ENCODE measurements at places on chromosomes 13 and 19.

DNA sequence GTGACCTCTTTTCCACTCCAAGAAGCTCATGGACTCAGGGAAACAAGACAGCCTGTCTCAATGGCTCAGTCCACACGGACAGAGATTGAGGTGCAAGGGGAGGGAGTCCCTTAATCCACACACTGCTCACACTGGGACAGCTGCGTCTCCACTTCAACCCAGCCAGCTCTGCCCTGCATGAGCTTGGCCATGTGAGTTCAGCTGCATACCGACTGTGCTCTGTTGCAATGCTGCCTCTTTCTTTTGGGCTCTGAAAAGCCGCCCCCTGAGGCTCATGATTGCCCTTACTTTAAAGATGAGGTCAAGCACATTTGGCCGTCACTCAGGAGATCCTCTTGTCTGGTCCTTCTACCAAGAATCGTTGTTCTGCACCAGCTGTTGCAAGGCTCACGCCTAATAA lies 64.8 kb upstream of the KCTD15 start:
- no peak for DNase-seq

GRCh38 chr13:49310251-49310650 lies 62.5 kb downstream of the CDADC1 start:
- DNase-seq = no peak

DNA sequence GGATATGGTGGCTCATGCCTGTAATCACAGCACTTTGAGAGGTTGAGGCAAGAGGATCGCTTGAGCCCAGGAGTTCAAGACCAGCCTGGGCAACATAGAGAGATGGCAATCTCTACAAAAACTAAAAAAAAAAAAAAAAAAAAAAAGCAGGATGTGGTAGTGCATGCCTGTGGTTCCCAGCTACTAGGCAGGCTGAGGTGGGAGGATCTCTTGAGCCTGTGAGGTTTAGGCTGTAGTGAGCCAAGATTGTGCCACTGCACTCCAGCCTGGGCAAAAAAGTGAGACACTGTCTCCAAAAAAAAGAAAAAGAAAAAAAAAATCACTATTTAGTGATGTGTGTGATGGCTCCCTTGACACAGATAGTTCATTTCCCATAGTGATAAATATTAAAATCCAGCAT lies 365.0 kb upstream of the NBEA start:
- DNase-seq = no peak

DNA sequence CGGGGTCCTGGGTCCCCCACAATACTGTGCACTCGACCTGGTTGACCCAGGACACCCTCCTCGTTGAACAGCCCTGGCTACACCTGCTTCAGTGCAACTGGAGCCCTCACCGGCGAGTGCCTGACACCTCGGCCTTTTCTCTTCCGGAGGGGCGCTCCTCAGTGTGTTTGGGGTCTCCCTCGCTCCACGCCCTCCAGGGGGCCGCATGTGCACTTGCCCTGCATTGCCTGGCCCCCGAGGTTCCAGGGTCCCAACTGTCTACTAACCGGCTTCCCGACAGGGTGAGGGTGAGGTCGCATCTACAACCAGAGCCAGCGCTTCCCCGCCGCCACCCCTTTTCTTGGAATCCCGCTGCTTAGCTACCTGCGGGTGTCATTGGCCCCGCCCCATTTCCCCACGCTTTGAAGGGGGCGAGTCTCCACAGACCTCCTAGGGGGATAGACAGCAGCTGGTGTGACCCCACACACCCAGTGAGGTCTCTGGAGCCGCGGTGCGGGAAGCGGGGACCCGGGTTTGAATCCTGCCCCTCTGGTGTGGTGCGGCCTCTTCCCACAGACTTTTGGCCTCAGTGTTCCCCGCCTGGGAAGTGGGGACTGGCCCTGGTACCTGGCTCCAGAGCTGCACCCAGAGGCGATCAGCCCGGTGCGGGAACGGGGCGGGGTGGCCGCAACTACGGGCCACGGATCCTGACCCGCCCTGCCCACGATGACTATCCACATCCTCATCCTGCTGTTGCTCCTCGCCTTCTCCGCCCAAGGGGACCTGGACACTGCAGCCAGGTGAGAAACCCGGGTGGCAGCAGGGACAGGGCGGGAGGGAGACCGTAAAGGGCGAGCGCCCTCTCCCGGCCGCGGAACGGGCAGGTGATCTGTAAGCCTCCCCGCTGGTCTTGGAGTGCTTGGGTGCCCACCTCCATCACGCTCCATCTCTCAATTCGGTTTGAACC lies at the start of gene ADM5:
TSS of gene ADM5 (plus strand) at position 462 of the 946 bp plus-strand sequence. CDS start at position 706, 244 bp downstream.
- peak; percentile 49 for DNase-seq

- DNase-seq = no peak
These were observed 426.2 kb downstream of the PCDH9 start for GRCh38 chr13:66803808-66804456.

DNA sequence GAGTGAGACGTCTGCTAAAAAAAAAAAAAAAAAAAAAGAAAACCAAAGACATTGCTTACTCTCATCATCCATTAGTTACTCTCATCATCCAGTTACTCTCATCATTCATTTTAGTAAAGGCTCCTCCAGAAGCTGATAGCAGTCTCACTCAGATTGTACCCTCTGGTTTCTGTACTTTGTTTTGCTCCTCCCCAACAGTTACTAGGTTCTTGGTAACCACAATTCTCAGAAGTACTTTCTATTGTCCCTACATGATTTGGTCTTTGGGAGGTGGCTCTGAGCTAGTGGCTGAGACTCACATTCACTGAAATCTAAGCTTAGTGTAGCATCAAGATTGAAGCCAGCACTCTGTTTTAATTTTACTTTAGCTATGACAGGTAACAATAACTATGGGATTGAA lies 14.3 kb downstream of the ERICH4 start:
- no peak for DNase-seq

DNA sequence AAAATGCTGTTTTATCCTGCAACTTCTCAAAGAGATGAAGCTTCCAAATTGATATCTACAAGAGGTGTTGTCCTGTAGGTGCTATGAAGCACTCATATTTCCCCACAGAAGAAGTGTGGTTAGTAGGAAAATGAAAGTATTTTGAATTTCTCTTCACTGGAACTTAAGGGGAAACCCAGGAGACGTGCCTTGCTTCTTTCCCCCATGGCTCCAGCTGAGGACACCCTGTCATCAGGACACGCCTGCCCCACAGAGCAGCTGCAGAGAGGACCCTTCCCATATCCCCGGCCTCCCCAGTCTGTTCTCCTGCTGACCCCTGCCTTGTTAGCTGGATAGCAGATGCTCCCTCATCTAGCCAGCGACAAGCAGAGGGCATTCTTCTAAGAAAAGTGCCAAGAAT lies 371.3 kb downstream of the COG6 start:
- no peak for DNase-seq

DNA sequence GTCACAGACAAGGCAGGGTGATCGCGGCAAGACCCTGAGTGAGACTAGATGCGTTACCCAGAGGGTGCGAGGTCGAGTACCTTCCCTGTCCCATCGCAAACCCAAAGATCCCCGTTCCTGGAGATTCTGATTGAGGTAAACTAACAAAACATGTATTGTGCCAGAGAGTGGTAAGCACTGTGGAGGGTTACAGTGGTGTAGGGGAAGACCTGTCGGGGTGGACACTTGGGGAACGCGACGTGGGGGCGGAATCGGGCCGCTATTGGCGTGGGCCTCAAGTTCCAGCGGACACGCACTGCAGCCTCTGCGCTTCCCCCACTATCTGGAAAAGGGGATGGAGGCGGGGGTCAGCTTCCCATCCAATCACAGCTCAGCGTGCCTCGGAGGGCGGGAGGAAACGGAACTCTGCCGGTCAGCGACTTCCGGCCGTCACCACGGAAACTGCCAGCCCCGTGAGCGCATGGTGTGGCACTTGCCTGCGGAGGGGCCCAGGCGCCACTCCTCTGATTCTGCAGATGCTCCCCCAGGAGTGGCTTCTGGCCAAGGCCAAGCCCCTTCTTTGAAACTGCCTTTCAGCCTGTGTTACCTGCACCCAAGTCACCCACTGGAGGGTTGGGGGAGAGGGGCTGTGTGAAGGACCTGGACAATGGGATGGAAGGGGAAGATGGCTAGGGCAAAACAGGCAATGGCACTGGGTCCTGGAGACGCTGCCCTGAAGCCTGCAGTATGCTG lies 1.0 kb upstream of the UBE2M start:
- peak; percentile 93 for DNase-seq

DNA sequence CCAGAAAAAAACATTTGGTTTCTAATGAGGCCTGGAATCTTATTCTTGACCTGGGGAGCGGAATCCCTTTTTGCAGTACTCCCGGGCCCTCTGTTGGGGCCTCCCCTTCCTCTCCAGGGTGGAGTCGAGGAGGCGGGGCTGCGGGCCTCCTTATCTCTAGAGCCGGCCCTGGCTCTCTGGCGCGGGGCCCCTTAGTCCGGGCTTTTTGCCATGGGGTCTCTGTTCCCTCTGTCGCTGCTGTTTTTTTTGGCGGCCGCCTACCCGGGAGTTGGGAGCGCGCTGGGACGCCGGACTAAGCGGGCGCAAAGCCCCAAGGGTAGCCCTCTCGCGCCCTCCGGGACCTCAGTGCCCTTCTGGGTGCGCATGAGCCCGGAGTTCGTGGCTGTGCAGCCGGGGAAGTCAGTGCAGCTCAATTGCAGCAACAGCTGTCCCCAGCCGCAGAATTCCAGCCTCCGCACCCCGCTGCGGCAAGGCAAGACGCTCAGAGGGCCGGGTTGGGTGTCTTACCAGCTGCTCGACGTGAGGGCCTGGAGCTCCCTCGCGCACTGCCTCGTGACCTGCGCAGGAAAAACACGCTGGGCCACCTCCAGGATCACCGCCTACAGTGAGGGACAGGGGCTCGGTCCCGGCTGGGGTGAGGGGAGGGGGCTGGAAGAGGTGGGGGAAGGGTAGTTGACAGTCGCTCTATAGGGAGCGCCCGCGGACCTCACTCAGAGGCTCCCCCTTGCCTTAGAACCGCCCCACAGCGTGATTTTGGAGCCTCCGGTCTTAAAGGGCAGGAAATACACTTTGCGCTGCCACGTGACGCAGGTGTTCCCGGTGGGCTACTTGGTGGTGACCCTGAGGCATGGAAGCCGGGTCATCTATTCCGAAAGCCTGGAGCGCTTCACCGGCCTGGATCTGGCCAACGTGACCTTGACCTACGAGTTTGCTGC lies at the start of gene ICAM4:
TSS of gene ICAM4 (plus strand) at position 153 of the 935 bp plus-strand sequence. CDS start at position 211, 58 bp downstream.
- no peak for DNase-seq

DNA sequence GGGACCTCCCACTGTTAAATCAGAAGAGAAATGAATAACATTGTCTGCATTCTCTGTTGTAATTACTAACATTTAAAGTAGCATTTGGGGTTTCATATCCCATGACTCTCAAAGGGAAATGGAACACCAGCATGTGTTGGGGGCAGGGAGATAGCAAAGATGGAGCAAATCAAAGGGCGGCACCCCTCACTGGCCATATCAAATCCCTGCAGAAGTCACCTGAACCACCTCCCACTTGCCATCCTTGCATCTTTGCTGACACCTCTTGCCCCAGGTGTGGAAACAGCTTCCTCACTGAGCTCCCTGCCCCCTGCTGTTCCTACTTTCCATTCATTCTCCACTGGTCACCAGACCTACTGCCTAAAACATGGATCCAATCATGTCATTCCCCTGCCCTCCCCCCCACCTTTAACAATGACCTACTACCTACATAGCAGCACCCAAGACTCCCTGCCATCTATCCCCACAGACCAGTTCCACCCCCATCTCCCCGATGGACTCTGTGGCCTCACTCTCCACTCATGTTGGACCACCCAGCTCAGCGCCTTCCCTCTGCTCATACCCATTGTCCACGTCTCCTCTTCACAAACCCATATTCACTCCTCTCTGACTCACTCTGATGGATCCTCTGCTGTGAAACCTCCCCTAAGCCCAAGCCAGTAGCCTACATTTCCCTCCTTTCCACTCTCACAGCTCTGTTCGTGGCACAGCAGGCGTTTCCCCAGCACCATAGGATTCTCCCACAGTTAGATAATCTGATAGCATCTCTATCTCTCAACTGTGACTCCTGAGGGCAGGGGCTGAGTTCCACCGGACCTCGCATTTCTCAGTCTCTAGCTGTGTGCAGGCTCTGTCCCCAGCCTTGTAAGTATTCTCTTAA lies 55.9 kb downstream of the DLEU7 start:
- DNase-seq = no peak

- peak; percentile 75 for DNase-seq
These were observed 2.6 kb upstream of the CACNG7 start for GRCh38 chr19:53906211-53907192.

GRCh38 chr19:1653300-1653628 lies 849 bp upstream of the TCF3 start:
- no peak for DNase-seq

GRCh38 chr13:76214001-76214400 lies 577.9 kb downstream of the LMO7 start:
- DNase-seq = no peak

GRCh38 chr19:18815673-18816072 lies 16.1 kb upstream of the UPF1 start:
- no peak for DNase-seq

- DNase-seq = no peak
These were observed 232.5 kb upstream of the SERP2 start for GRCh38 chr13:44140888-44141724.

GRCh38 chr19:39681416-39681815 lies 22.9 kb upstream of the LGALS14 start:
- no peak for DNase-seq

GRCh38 chr19:10981252-10981895 lies 20.5 kb downstream of the SMARCA4 start:
- DNase-seq = no peak

DNA sequence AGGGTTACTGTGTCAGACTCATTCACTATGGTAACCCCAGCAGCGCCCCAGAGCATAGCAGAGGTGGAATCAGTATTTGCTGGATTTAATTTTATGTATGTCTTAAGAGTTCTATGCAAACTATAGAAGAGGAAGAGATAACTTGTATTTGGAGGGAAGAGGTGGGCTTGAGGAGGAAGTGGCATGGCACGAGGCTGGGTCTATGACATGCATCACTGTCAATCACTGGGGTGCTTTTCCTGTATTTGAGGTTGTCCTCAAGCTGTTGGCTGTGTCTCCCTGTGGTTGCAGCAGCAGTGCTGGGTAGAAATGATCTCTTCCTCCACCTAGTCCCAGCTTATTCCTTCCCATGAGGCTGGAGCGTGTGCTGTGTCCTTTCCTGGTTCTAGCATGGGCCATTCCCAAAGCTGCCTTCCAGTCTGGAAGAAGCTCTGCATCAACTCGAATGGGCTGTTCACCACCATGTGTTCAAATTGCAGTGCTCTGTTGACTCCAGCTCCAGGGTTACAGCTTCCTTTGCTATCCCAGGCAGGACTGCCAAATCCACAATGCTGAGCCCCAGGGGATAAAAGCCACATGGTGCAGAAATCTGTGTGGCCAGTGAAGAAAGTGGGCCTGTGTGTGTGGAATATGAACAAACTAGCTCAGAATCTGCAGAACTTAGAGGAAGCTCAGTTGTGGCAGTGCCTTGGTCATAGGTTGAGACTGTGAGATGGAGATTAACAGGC lies 73.1 kb upstream of the MTIF3 start:
- no peak for DNase-seq

GRCh38 chr13:66492479-66492878 lies 737.7 kb downstream of the PCDH9 start:
- DNase-seq = no peak

DNA sequence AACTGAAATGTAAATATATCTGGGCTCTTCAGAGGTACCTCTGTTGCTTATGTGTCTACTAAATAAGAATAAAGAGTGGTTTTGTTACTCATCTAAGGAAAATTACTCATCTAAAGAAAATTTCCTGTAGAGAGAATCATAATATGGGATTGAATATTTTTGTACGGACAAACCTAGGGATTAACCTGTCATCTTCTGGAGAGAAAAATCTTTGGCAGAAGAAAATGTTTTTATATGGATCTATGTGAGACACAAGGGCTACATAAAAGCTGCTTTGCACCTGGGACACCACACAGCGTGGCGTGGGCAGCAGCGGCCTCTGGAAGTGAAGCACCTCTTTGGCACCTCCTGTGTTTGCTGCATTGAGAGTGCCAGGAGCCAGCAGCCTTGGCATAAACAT lies 242.9 kb upstream of the DACH1 start:
- no peak for DNase-seq

Data from GM12892 (cell line).